SK-MEL-5 (cell line): ENCODE measurements at places on chromosomes 16 and 17.
A peak's percentile ranks its signal among the peaks of the same experiment; 100 is the strongest.

DNA sequence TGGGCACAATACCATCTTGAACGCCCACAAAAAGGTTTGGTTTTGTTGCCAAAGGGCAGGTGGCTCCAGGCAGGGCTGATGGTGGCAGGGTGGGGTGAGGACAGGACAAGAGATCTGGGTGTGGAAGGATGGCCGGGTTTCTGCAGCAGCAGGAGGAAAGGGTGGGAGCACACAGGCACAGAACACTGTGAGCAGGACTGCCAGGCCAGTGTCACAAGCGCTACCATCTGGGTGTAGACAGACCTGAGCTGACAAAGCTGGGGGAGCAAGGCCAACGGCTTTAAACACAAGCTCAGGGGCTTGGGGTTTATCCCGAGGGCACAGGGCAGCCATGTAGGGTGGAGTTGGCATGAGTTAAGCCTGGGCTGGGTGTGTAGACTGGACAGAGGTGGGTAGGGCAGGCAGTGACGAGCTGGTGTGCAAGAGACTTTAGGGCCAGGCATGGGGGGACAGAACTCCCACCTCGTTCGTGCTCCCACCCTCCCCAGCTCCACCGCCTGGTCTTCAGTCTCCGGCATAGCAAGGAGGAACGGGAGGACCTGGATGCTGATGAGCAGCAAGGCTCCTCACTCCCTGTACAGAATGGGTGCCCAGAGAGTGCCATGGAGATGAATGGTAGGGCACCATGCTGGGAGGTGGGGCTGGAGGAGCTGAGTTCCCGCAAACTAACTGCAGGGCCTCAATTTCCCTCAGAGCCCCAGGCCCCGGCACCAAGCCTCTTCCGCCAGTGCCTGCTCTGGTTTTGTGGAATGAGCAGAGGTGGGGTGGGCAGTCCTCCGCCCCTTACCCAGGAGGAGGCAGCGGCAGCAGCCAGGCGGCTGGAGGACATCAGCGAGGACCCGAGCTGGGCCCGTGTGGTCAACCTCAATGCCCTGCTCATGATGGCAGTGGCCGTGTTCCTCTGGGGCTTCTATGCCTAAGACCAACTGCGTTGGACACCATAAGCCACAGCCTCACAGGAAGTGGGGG is 7.0 kb downstream of the SLC5A2 start:
- no peak for DNase-seq

GRCh38 chr16:80158766-80159165 is 382.0 kb upstream of the DYNLRB2 start:
- DNase-seq = no peak

- no peak for DNase-seq
These were observed 26.9 kb downstream of the ATAD5 start for GRCh38 chr17:30858556-30859250.

- no peak for DNase-seq
These were observed 94.6 kb downstream of the ITFG1 start for GRCh38 chr16:47366228-47366627.

- DNase-seq = peak; percentile 80
These were observed 13.9 kb upstream of the OR1F1 start for GRCh38 chr16:3173892-3174617.

DNA sequence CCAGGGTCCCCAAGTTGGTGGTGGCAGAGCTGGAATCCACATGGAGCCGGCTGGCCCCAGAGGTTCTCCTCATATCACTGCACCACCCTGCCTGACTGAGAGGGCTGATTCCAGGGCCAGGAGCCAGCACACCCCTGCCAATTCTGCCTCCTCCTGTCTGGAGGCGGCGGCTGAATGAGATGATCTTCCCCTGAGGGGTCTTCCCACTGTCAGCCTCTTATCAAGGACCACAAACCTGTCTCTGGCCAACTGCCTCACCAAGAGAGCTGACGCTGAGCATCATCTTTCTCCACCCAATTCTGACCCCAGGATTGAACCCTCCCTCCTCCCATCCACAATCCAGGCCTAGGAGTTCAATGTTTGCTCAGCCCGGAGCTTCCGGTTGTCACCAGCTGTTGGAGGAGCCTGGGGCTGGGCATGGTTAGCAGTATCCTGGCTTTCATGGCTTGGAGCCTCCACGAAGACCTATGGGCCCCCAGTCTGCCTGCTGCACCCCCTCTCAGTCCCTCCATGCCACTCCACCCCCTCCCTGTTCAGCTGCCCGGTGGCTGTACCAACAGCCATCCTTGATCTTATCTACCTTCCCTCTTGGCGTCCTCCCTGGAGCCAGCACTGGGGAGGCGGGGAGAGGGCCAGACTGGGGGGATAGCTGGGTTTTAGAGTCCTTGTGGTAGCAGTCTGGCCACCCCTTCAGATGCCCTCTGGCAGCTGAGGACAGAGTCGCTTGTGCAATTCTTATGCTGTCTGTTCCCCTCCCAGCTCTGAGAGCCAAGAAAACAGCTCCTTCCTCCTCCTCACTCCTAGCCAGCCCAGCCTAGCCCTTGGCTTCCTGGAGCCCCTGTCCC is 25.6 kb downstream of the ABCC3 start:
- DNase-seq = no peak

GRCh38 chr17:16639438-16639837 is 14.2 kb downstream of the ZNF624 start:
- DNase-seq = no peak

- no peak for DNase-seq
These were observed 60.9 kb downstream of the RPTOR start for GRCh38 chr17:80605326-80606066.

DNA sequence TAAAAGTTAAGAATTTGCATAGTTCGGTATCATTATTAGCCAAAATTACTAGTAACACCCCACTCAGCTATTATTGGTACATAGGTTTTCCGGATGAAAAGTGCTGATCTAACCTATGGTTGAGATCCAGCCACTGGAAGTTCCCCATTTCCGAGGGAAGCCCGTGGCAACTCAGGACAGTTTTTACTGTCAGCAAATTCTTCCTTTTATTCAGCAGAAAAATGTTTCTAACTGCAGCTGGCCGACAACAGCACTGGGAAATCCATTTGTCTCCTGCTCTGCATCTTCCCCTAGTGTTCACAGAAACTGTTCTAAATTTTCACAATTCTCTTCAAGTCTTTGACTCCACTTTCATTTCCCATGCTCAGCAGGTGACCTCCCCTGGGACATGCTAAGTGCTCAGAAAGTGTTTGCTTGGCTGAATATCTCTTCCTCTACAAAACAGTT is 15.5 kb upstream of the MMD start:
- no peak for DNase-seq

DNA sequence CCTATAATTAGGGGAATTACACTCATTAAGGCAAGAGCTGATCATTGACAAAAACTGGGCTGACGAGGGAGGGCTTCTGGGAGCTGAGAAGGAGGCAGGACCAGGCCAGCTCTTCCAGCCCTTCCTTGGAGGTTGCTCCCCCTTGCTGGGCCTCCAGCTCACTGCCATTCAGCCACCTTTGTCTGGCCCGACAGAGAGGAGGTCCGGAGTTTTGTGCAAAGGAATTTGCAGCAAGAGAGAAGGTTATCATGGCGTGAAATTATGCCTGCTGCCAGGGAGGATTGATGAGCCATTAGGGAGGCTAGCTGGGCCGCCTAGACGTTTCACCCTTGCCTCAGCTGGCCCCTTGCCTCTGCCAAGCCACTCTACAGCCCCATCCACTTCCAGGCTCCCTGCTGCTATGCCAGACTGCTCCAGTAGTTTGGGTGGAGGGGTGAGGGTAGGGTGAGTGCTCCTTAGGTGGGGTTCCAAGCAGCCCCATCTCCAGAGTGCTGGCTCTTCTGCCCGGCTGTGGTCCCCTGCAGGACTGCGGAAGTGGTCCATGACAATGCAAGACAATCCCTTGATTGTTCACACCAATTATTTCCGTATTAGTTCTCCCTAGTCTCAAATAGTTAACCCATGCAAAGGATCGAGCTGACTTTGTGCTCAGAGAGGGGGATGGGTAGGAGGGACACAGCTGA is 17.1 kb upstream of the PHF12 start:
- no peak for DNase-seq

- peak; percentile 58 for DNase-seq
These were observed 46.4 kb upstream of the SDK2 start for GRCh38 chr17:73690676-73691075.

DNA sequence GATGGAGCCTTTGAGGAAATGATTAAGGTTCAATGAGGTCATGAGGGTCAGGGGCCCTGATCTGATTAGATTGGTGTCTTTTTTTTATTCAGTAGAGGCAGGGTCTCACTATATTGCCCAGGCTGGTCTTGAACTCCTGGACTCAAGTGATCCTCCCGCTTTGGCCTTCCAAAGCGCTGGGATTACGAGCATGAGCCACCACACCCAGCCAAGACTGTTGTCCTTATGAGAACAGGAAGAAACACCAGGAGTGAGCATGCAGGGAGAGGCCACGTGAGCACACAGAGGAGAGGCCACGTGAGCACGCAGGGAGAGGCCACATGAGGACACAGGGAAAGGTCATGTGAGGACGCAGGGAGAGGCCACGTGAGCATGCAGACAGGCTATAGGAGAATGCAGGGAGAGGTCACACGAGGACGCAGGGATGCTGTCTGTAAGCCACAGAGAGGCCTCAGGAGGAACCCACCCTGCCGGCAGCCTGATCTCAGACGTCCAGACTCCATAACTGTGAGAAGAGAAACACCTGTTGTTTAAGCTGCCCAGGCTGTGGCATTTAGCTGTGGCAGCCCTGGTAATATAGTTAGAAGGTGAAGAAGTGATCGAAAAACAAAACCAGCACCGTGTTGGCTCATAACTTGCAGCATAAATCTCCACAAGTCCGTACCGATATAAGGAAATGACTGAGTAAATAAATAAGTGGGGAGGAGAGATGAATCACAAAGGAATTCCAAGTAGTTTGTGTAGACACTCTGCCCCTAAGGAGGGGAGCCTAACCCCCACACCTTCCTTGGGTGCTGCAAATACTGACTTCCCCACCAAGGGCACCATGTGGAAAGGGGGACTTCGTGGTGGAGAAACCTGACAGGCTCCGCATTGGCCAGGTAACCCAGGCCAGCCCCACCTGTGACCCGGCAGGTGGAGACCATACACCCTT is 14.6 kb upstream of the CSNK1D start:
- peak; percentile 70 for DNase-seq

- DNase-seq = no peak
These were observed 34.3 kb downstream of the PCTP start for GRCh38 chr17:55785181-55785580.

- DNase-seq = peak; percentile 80
These were observed 1.0 kb downstream of the EIF1 start for GRCh38 chr17:41689497-41690299.

- no peak for DNase-seq
These were observed 165.1 kb upstream of the TNRC6C start for GRCh38 chr17:77793146-77793970.

- DNase-seq = no peak
These were observed 18.1 kb upstream of the IRF8 start for GRCh38 chr16:85880861-85881260.

DNA sequence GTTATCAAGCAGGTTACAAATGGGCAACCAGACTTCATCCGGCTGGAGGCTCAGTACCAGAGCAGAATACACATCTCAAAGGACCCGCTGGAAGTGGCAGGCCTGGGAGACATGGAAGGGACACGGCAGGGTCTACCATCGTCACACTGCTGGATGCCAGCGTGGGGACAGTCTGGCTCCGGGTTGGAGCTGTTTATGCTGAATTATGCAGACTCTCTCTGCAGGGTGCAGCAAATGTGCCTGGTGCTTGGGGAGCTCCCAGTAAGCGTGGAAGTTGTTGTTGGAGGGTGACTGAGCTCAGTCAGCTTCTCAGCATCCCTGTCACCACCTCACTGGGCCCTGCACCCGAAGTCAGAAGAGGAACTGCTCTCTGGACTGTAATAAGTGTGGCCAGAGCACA is 12.2 kb downstream of the WSCD1 start:
- no peak for DNase-seq

DNA sequence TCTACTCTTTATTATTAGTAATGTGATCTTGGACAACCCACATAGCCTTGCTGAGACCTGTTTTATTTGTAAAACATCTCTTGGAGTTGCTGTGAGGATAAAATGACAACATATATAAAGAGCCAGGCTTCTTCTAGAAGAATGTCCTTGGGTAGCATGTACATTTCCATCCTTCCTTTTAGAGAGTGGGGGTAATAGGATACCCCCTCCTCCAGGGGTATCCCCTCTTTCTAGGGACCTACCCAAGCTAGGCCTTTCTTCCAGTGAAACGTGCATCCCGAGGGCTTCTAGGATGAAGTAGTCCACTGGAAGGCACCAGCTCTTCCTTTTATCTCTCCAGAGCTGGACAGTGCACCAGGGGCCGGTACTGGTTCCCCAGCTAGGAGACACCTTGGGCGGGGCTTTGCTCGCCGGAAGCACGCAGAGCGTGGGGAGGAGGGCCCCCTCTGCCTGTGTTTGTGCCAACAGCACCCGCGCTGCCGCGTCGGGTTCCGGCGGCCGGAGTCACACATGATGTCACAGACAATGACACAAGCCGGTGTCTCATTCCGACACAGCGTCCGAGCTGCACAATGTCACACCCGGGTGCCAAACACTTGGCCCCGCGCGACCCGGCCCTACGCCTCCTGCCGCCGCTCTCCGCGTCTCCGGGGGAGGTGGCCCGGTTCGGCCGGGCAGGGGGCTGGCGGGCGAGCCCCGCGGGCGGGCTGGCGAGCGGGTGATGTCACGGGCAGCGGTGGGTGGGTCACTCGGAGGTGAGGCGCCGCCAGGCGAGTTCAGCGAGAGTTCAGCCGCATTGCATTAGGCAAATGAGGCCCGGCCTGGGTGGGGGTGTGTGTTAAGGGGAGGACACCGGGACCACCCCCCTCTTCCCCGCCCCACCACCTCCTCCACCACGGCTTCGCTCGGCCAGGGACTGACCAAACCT is 23.4 kb downstream of the GJD3 start:
- DNase-seq = peak; percentile 69

DNA sequence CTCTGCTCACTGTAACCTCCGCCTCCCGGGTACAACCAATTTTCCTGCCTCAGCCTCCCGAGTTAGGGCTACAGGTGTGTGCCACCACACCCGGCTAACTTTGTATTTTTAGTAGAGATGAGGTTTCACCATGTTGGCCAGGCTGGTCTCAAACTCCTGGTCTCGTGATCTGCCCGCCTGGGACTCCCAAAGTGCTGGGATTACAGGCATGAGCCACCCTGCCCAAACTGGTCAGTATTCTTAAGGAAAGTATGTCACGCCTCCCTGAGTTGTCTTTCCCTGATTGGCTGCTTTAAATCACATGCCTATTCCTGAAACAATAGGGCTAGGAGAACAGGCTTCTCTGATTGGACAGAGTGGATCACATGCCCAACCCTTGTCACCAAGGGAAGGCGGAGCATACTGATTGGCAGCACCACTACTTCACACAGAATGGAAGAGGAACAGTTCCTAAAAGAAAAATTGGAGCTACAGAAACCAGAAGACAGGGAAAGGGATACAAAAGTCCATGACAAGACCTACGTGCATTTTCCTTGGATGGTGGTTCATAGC is 17.6 kb upstream of the CYB5B start:
- peak; percentile 33 for DNase-seq

- DNase-seq = no peak
These were observed 119.5 kb downstream of the IRF8 start for GRCh38 chr16:86018487-86018886.

DNA sequence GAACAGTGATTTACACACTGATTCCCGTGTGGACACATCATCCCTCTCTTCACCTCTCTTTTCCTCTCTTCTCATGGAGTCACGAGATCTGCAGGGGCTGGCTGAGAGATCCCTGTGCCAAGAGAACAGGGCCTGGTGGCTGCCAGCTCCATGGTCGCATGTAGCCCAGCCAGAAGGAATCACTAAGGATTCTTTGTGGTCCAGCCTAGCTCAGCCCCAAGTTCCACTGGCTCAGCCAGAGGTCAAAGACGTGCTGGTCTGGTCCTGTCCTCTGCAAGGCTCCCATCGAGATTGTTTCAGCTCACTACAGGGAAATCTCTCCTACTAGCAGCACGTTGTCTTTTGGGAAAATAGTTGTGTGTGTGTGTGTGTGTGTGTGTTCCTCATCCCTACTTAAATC is 66.4 kb downstream of the NDEL1 start:
- DNase-seq = no peak
